ENCODE measurements at places on chromosomes 7 and 10.

- no peaks in the 10 kb centered on the region for H3K36me3 ChIP-seq
- no peak overlapping the region for H3K4me3 ChIP-seq
- H3K27ac ChIP-seq, result no peak overlapping the region
- no peaks in the 10 kb centered on the region for H3K4me1 ChIP-seq
- DNase-seq, result no peak
- no peaks in the 10 kb centered on the region for H3K27me3 ChIP-seq
Measured at GRCh38 chr7:78296046-78296597, 497.5 kb downstream of the PHTF2 start.

- H3K4me1 ChIP-seq, result peaks cover 7% of the 10 kb centered on the region
- no peak overlapping the region for H3K4me3 ChIP-seq
- no peaks in the 10 kb centered on the region for H3K36me3 ChIP-seq
- H3K27ac ChIP-seq, result no peak overlapping the region
Measured at GRCh38 chr10:34715511-34716187, 99.4 kb downstream of the PARD3 start.

DNA sequence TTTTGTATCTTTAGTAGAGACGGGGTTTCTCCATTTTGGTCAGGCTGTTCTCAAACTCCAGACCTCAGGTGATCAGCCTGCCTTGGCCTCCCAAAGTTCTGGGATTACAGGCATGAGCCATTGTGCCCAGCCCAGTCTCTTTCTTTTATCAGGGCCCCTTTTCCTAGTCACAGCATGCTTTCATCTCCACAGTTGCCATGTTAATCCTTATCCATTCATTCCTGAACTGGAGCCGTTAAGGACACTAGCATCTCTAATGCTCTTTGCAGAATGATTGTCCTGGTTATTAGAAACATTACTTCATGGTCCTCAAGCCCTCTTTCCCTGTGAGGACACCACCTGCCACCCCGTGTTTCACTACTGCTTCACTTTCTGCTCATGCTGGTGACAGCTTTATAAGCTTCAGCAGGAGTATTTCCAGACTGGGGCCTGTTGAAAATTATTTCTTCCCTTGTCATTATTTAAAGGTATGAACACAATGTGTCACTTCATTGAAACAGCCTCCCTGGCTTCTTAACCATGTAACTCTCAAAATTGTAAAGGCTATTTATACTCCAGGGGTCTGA, 313.9 kb downstream of the BMPER start:
- no peak for DNase-seq
- H3K4me3 ChIP-seq, result no peak overlapping the region
- peaks cover 4% of the 10 kb centered on the region for H3K4me1 ChIP-seq
- H3K36me3 ChIP-seq, result no peaks in the 10 kb centered on the region

GRCh38 chr7:90175667-90176066, 21.4 kb downstream of the STEAP1 start:
- no peak overlapping the region for H3K4me3 ChIP-seq
- H3K27ac ChIP-seq, result no peak overlapping the region
- DNase-seq, result no peak
- H3K27me3 ChIP-seq, result no peaks in the 10 kb centered on the region

DNA sequence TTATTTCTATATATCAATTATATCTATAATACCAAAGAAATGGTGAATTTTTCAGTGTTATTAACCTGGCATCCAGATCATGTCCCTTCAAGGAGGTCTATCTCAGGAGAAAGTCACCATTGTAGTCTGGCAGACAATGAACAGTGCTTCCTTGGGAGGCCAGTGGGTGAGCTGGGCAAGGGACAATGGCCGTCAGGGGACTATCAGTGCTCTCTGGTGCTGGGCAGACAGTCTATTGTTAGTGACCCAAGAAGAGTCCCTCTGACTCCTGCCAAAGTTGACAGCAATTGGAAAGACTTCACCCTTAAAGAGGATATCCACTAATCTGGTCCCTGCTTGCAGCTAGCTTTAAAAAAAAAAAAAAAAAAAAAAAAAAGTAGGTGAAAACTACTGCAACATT, 7.1 kb downstream of the JAZF1 start:
- H3K4me1 ChIP-seq, result peaks cover 16% of the 10 kb centered on the region
- no peak overlapping the region for H3K27ac ChIP-seq
- no peaks in the 10 kb centered on the region for H3K27me3 ChIP-seq
- no peak overlapping the region for H3K4me3 ChIP-seq
- H3K36me3 ChIP-seq, result no peaks in the 10 kb centered on the region

DNA sequence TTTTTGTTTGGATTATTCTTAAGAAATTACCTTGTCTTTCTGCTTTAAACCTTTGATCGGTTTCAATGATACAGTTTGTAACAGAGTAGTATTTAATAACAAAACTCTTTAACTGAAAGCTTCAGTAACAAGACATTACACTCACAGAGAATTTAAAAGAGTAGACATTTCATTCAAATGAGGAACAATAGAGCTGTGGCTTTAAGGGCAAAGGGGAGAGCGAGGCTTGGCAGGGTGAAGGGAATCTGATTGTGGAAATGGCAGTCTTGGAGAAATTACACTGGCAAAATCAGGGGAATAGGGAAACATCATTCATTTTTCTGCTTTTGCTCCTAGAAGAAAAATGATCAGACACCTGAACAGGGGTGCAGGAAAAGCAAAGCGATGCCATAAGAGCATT, 5.1 kb upstream of the HIPK2 start:
- no peaks in the 10 kb centered on the region for H3K36me3 ChIP-seq
- H3K27ac ChIP-seq, result no peak overlapping the region
- DNase-seq, result no peak
- peaks cover 15% of the 10 kb centered on the region for H3K27me3 ChIP-seq

- H3K36me3 ChIP-seq, result peaks cover 10% of the 10 kb centered on the region
- H3K27me3 ChIP-seq, result no peaks in the 10 kb centered on the region
- no peak overlapping the region for H3K27ac ChIP-seq
Measured at GRCh38 chr10:123862421-123863182, 29.0 kb downstream of the CPXM2 start.

DNA sequence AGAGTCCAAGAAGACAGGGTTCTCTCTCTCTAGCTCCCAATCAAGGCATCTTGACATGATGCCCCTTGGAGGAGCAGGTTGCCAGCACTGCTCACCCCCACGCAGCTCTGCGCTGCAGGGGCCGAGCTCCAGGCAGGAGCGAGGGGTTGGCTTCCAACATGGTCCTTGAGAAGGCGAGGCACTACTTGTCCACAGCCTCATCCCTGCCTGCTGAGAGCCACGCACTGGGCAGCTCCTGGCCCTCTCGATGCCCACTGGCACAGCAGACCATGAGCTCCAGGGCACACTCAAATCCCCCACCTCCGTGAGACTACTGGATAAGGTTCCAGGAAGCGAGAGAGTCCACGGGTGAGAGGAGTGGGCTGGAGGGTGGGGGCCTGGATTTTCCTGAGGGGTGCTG, 31.1 kb downstream of the RAMP3 start:
- H3K36me3 ChIP-seq, result no peaks in the 10 kb centered on the region
- DNase-seq, result no peak

GRCh38 chr7:37013771-37014170, 289.5 kb upstream of the AOAH start:
- no peak overlapping the region for H3K4me3 ChIP-seq
- H3K27ac ChIP-seq, result no peak overlapping the region
- no peaks in the 10 kb centered on the region for H3K4me1 ChIP-seq
- H3K27me3 ChIP-seq, result no peaks in the 10 kb centered on the region

- no peaks in the 10 kb centered on the region for H3K36me3 ChIP-seq
- DNase-seq, result peak; percentile 5
- H3K4me3 ChIP-seq, result no peak overlapping the region
Measured at GRCh38 chr10:48575901-48576300, 29.0 kb downstream of the ARHGAP22 start.
